ENCODE measurements at places on chromosomes 2 and 18. TPM values are rescaled to one million over a fixed set of nuclear protein-coding genes. Genes with fewer than 3 reads are reported as not detected.
A peak's percentile ranks its signal among the peaks of the same experiment; 100 is the strongest.

- peak; percentile 77 for DNase-seq
Observed at GRCh38 chr2:178796079-178796677, 11.0 kb downstream of the TTN start.

- peak; percentile 16 for DNase-seq
Observed at GRCh38 chr2:208363485-208363884, 43.1 kb upstream of the PTH2R start.

GRCh38 chr18:64800151-64800550, 651.3 kb upstream of the LINC00305 start:
- DNase-seq: no peak

Gene MAIP1
- total RNA-seq: 30.1 TPM

Gene IL1RL2
- 0.09 TPM for total RNA-seq

Gene MATN3
- total RNA-seq: 1.3 TPM

GRCh38 chr2:229636571-229636970, 77.8 kb downstream of the DNER start:
- no peak for DNase-seq

- DNase-seq: no peak
Observed at GRCh38 chr2:108531674-108532055, 2.6 kb upstream of the LIMS1 start.

DNA sequence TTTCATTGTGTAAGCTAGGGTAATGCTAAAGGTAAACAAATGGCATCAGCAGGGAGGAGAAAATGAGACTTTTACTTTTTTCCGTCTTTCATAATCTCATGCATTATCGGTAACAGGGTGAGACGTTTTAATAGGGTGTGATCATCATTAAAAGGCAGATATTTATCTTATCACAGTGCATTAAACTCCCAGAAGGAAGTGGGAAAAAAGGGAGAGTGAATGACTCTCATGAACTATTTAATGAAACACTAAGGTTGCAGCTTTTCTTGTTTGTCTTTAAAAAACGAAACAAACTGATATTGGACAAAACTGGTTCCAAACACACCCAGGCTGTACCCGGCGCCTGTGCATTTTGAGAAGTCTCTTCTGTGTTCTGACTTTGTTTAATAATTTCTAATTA, 1936.8 kb upstream of the PIK3C3 start:
- peak; percentile 10 for DNase-seq

DNA sequence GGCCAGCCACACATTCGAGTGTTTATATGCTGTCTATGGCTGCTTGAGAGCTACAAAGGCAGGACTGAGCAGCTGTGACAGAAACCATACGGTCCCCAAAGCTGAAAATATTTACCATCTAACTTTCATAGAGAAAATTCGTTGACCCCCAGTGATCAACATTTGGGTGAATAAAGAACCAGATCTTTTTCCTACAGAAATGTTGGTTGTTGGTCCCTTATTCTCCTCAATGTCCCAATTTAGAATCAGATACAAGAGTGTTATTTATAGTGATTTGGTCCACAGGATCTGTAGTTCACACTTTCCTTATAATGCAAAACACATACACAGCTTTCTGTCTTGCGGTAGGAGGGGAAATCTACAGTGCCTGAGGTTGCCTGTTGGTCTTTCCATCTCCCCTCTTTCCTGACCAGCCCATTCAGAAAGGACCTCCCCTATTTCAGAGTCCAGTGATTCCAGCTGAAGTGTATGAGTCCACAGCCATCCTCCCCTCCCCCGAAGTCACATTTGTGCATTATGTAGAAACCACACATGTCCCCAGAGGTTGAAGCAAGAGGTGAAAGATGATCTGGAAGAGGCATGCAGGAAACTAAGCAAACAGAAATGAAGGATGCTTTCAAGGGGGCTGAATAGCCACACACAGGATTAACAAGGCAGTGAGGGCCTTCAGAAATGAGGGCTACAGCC, 61.9 kb downstream of the SPRED2 start:
- no peak for DNase-seq

Gene EML6
- total RNA-seq: 0.17 TPM

Gene SAP130
- total RNA-seq: 3.9 TPM

DNA sequence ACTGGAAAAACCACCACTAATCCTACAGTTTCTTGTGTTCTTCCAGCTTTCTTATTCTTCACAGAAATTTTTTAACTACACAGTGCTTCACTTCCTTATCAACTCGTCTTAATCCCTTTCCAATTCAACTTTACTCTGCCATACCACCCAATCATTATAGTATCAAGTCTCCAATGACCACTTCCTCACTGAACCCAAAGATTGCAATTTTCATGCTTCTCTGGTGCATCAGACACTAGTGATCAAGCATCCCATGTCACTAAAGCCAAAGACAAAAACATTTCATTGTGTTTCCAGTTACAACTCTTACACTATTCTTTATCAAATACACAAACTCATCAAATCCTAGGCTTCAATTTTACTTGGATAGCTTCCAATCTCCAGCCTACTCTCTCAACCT, 9.5 kb downstream of the CHAC2 start:
- no peak for DNase-seq

DNA sequence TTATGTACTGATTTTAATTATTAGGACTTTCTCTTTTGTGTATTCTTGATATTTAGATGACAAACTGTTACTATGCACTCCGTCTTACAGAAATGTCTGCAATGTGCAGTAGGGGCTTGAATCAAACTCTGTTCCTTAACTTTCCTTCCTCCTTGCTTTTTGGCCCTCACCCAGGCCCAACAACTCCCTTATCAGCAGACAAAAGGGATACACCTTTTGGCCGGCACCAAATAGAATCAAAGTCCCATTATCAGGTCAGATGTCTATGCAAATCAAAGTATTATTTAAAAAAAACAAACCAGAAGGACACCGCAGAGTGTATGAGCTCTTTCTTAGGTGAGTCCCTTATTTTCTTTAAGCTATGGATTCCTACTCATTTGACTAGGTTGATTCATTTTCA, 116.3 kb upstream of the SERPINE2 start:
- DNase-seq: no peak

DNA sequence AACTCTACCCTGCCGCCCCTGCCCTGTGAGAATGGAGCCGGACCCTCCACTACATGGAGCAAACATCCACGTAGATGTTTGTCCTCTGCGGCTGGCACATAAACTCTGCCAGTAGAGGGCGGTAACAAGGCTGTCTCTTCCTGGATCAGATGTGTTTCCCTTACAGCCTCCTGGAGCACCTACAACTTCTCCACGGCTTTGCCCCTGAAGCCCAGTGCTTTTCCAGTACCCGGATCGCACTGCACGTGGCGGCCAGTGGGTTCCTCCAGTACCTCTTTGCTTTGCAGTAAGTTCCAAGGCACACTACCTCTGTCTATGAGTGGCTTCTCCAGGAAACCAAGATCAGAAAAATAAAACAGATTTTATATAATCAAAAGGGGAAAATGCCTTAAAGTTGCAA, 651.3 kb downstream of the DCDC2C start:
- DNase-seq: peak; percentile 12

DNA sequence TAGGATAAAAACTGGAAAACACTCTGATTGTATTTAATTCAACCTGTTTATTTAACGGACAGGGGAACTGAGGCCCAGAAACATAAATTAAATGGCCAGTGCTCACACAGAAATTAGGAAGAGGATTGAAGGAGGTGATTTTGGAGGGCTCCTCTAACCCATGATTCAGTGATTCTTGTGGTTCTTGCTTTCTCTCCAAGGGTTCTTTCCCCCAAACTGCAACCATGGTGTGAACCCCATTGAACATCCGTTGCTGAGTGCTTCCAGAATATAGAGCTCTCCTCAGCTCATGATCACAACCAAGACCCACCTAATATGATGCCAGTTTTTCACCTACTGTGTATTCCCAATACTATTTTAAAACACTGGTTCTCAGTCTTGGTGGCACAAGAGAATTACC, 41.4 kb downstream of the BMP10 start:
- no peak for DNase-seq

DNA sequence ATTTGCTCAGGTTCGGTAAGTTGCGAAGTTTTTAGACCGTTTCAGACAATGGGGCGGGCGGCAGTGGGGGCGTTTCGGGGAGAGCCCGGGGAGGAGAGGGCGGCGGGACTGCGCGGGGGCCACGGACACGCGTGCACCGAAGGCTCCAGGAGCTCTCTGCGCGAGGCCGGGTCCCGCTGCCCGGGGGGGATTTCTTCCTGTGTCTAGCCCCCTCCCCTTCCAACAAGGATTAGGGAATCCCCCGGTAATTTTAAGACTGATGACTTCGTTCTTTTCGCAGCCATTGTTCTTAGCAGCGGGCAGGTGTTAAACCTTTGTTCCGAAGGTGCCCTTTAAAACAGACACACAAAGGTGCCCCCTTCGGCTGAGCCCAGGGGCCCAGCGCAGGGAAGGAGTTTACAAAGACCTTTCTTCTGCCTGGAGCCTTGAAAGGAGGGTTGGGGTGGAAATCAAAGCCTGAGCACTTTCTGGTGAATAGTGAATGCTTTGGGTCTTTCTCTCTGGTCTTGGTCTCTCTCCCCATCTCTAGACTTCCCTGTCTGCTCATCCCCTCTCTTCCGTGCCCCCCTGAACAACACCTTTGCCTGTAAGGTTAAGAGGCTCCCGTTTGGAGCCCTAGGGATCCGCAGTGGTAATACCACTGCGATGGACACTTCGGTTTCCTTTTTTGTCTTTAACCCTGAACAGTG, 2.1 kb downstream of the TRIB2 start:
- DNase-seq: peak; percentile 42

DNA sequence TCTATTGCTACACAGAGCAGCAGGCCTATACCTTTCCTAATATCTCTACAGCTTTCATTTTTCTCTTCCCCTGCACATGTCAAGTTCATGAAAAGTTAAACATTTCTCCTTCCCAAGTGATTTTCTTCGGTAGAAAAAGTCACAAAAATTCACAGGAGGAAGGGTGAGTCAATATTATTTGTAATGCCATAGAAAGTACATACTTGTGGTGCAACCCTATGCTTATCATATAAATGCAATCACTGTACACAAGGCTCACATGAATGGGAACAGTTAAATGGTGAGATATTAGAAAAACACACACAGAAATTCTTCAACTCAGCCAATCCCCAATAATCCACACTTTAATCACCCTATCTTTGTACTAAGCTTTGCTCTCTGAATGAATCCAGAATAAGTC, 651.6 kb downstream of the LRRTM4 start:
- no peak for DNase-seq

GRCh38 chr2:23628926-23629771, 244.2 kb downstream of the KLHL29 start:
- no peak for DNase-seq

Gene LONRF2
- total RNA-seq: not detected

GRCh38 chr18:4068552-4069158, 386.5 kb downstream of the DLGAP1 start:
- peak; percentile 77 for DNase-seq

DNA sequence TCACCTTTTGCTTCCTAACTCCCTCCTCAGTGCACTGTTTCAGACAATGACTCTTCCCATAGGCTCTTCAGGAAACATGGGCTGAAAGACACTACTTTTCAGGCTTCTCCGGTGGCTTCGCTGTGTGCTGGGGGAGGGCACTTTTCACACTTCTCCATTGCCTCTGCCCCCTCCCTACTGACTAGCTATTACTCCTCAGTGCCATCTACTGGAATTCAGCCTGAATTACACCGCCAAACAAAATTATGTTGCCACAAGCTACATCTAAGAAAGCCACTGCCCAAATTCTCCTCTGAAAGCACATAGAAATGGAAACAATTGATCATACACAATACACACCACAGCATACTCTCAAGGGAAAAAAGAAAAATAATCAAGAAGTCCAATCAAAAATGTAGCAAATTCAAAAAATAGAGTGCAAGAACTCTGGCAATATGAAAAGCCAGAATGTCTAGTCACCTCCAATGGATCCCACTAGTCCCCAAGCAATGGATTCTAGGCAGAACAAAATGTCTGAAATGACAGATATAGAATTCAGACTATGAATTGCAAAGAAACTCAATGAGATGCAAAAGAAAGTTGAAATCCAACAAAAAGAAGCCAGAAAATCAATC, 1139.4 kb upstream of the GYPC start:
- DNase-seq: peak; percentile 7

DNA sequence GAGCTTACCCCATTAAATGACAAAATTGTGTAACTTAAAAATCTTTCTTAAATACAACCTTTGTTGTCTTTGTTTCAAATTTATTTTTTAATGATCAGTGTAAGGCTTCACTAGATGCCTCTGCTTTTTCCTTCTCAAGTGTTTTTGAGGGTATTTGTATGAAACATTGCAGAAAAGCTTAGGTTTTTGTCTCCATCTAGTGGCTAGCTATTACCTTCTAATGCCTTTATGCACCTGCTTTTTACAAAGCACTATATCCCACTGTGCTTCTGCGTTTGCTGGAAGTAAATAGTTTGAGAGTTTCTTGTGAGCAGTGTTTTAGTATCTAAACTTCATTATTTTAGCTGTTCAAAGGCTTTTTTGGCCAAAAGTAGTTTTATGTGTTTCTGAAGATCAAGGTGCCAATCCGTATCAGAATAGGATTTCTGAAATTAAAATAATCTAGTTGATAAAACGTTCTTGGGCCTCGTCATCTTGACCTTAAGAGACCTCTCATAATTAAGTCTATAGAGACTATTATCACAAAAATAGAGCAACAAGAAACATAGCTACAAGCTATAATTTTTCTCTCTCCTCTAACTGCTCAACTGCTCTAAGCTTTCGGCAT, 47.0 kb downstream of the IWS1 start:
- peak; percentile 81 for DNase-seq

Gene MTIF2
- total RNA-seq: 30.8 TPM

Gene RESP18
- total RNA-seq: not detected

Gene MYOM1
- 2.2 TPM for total RNA-seq

- peak; percentile 35 for DNase-seq
Observed at GRCh38 chr2:161068670-161069069, 91.6 kb upstream of the TANK start.

Gene CRYBA2
- not detected for total RNA-seq

- DNase-seq: no peak
Observed at GRCh38 chr2:230761704-230762103, 49.1 kb downstream of the CAB39 start.

Gene BOLL
- total RNA-seq: not detected

GRCh38 chr2:40367032-40367431, 84.9 kb downstream of the SLC8A1 start:
- no peak for DNase-seq

- DNase-seq: no peak
Observed at GRCh38 chr2:173511942-173512341, 157.3 kb downstream of the CDCA7 start.

GRCh38 chr2:165173215-165173614, 30.6 kb downstream of the SCN3A start:
- no peak for DNase-seq

- no peak for DNase-seq
Observed at GRCh38 chr18:26745288-26746181, 120.0 kb downstream of the AQP4 start.

Gene RAX
- total RNA-seq: not detected

- DNase-seq: no peak
Observed at GRCh38 chr2:67548317-67549201, 151.4 kb downstream of the ETAA1 start.

GRCh38 chr2:40226637-40227036, 225.3 kb downstream of the SLC8A1 start:
- DNase-seq: no peak

DNA sequence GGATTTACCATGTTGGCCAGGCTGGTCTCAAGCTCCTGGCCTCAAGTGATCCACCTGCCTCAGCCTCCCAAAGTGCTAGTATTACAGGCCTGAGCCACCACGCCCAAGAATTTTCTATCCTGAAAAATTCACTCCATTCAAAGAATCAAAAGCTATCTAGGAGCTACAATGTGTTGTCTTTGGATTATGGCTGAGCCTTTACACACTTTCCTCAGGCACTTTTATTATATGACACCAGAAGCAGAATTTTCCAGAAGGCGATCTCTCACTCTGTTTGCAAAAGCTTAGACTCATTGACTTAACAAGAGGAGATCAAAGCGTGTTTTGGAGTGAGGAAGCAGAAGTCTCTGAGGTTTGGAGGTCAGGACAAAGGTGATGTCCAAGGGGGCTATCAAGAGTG, 3.6 kb downstream of the FAM124B start:
- DNase-seq: no peak

All from dermis blood vessel endothelial cell (primary cell).